ENCODE measurements at places on chromosomes 2 and 18.

DNA sequence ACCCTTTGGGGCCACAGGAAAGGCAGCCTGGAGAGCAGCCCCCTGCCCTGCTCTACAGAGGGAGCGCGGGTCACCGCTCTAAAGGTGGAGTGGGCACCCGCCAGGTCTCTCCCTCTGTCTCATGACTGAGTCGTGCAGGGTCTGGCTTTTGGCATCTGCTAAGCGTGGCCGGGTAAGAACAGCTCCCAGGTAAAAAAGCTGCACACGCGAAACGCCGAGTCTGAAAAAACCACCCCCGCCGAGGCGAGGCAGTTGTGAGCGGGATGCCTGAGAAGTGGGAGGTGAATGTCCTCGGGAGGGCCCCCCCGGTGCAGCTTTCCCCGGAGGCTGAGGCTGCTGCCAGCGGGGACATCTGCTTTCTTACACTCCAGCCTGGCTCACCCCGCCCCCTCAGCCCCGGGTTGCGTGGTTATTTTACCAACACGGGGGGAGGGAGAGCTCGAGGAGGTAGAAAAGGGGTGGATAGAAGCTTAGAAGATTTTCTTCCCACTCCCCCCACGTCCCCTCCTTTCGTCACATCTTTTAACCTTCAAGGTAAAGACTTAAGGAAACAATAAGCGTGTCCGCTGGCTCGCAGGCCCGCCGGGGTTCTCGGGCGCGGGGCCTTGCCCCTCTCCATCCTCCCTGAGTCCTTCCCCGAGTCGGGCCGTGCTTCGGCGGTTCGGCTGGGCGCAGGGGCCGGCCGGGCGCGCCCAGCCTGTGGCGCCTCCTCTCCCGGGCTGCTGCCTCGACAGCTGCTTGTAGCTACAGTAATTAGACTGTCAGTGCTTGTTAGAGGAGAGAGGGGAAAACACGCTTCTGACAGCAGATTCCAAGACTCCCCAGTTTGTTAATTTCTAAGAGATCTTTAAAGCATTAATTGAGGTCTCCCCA lies 70.6 kb upstream of the PSMD14 start:
- no peak for DNase-seq

DNA sequence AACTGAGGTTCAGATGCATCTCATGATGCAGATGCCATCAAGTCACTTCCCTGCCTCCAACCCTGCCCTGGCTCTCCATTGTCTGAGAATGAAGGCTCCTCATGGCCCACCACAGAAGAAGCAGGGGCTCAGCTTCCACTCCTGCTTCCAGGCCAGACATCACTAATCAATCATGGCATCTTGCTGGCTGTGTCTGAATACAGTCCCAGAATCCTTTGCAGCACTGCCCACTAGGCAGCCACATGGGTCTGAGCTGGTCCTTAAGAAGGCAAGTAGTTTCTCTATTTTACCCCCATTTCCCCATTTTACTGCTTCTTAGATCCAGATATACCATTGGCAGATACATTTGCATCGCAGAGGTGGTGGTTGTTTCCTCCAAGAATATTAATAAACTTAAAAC lies 7.3 kb downstream of the ASPRV1 start:
- no peak for DNase-seq

- DNase-seq, result no peak
Observed at GRCh38 chr2:160210599-160211138, 10.6 kb upstream of the ITGB6 start.

- no peak for DNase-seq
Observed at GRCh38 chr2:19942199-19942598, 40.4 kb upstream of the TTC32 start.

- DNase-seq, result no peak
Observed at GRCh38 chr2:157291018-157291417, 33.5 kb downstream of the GALNT5 start.

- DNase-seq, result no peak
Observed at GRCh38 chr2:151620761-151621160, 113.5 kb downstream of the NEB start.

DNA sequence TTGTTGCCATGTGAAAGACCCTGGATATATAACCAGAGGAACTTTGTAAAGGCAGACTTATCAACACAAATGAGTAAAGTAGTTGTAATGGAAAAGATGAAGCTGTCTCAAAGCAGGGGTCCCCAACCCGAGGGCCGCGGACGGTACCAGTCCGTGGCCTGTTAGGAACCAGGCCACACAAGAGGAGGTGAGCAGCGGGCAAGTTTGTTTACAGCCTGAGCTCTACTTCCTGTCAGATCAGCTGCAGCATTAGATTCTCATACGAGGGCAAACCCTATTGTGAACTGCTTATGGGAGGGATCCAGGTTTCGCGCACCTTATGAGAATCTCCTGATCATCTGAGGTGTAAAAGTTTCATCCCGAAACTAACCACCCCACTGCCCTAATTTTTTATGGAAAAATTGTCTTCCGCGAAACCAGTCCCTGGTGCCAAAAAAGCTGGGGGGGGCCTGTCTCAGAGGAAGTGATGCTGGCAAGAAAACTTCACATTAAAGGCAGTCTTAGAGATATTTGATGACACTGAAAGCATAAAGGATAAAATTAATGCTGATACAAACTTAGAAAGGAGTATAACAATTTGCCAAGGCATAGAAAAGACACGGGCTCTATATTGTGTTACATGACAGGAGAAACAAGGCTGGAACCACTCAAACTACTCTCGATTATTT lies 57.5 kb upstream of the MSTN start:
- no peak for DNase-seq

DNA sequence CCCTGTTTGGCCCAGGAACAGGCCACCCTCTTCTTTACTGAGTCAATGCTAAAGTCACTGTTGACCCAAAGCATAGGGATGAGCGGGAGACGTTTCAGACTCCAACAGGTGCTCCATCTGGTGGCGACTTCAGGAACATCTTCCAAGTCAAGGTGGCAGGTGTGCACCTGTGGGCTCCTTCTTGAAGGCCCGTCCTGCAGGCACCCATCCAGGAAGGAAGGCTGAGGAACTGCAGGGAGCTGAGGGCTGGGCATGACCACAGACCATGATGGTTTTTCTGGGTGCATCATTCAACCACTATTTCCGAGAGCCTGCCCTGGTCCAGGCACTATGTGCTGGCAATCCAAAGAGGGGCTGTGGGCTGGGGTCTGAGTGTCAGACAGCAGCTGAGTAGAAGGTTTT lies 142.8 kb downstream of the NDUFA10 start:
- DNase-seq, result no peak

- no peak for DNase-seq
Observed at GRCh38 chr2:73952499-73953446, 26.1 kb downstream of the DGUOK start.

- DNase-seq, result no peak
Observed at GRCh38 chr2:156797832-156798231, 361.7 kb downstream of the GPD2 start.

GRCh38 chr2:99700482-99701398 lies 210.9 kb upstream of the REV1 start:
- DNase-seq, result no peak

GRCh38 chr18:31819106-31819924 lies 58.6 kb upstream of the SLC25A52 start:
- peak; percentile 22 for DNase-seq

- DNase-seq, result peak; percentile 29
Observed at GRCh38 chr2:54740333-54740732, 16.9 kb downstream of the EML6 start.

- DNase-seq, result no peak
Observed at GRCh38 chr18:62778976-62779869, 63.9 kb downstream of the PHLPP1 start.

DNA sequence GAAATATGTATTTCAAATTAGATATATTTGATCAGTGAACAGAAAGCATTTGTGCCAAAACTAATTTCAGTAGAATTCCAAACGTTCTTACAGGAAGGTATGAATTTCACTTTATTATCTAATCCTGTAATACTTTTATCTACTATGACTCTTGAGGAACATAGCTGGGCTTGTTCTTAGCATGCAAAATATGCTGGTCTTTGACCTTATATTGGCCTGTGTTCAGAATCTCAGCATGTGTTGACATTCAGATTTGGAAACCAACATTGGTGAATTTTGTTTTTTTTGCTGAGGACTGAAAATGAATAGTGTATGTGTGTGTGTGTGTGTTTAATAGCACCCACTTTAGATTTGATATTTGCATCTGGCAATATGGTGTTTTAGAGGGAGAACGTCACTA lies 112.2 kb downstream of the MEIS1 start:
- no peak for DNase-seq

- DNase-seq, result no peak
Observed at GRCh38 chr2:20625491-20626391, 25.2 kb downstream of the HS1BP3 start.

DNA sequence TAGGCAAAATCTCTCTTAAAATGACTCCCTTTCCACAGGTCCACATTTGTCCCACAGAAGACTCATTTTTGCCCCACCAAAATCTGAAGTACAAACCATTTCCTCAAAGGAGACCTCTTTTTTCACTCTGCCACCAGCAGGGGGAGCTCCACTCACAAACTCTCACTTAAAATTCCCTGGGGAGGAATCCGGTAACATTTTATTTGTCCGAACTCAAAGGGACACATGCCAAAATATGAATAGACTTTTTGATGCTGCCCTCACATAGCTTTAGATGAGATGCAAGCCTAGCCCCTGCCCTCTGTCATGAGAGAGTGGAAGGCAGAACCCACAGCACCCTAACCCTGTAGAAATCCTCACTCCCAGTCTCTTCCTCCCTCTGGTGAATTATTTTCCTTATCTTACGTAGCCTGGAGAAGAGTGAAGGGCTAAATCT lies 57.1 kb downstream of the RMDN2 start:
- DNase-seq, result peak; percentile 45

DNA sequence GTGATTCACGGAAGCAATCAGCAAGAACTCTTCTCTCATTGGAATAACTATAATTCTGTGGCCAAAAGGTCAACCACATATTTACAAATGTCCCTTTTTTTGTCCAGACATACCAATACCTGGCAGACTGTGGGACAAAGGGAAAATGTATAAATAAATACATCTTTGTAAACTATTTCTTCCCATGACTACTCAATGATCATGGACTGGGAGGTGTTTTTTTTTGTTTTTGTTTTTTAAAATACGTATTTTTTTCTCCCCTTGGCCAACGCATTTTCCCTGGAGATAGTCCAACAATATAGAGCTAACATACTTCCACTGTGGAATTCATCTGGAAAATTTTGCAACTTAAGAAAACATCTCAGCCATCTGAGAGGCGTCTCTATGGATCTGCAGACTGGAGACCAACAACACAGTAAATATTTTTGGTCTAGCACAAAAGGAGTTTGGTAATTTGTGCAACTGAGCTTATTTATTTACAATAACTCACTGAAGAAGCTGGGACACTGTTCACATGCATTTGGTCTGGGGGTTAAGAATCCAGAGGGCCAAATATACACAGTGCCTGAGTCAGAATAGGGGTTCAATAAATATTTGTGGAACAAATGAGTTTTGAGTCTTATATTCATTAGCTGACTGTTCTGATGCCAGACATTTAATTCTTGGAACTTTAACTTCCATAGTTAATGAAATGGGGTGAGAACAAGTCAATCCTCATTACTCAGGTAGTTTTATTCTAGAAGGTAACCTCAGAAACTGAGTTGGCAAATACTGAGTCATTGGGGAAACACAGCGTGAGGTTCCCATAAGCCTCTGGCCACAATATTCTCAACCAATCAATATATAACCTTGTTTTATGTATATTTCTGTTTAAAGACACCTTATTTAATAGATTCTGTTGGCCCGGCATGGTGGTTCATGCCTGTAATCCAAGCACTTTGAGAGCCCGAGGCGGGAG lies 36.2 kb downstream of the CCBE1 start:
- peak; percentile 59 for DNase-seq

DNA sequence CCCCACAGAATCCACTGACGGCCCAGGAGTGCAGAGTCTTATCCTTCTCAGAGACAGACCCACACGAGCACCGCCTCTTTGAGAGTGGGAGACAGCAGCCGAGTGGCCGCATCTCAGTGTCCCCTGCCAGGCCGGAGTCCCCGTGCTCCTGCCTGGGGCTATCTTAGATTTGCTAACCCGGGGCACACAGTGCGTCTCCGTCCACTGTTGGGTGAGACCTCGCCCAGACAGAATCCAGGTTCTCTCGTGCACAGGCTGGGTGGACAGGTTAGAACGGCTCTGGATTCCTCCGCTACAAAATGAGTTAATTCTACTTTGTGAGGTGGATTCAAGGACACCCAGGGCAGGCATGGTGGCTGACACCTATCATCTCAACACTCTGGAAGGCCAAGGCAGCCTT lies 88.3 kb downstream of the ZNF516 start:
- no peak for DNase-seq

GRCh38 chr2:128489526-128490273 lies 171.0 kb upstream of the HS6ST1 start:
- DNase-seq, result no peak

DNA sequence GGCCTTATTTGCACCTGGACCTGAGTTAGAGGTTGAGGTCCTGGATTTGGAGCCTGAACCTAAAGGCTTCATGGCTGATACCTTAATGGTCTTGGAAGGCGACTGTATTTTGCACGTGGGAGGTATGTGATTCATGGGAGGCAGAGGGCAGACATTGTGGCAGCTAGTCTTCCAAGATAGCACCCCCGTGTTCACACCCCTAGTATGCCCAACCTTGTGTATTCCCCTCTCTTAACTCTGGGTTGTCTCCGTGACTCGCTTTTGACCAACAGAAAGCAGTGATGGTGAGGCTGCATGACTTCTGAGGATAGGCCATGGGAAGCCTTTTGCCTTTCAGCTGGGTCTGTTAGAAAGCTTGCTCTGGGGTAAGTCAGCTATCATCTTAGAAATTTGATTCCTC lies 45.8 kb upstream of the HAAO start:
- no peak for DNase-seq

DNA sequence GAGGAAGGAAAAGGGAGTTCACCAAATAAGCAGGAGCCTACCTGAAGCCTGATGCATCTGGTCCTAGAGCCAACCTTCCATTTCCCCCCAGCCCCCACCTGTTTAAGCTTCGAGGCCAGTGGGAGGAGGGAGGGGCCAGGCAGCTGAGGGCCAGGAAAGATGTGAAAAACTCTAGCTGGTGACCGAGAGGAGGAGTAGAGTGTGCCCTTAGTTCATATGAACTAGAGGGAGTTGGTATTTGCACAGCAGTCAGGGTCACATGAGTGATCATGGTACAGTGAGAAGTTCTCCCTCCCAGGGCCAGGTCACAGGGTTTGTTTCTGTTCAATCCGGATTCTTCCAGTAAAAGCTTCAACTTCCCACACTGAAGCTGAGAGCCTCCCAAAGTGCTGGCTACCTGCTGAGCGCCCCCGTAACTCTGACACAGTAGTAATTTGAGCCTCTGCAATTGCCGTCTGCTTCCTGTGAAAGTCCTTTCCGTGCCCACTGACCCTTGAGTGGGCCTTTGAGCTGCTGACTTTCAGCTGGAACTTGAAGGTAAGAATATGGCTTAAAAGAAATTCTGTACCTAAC lies at the start of gene SULT1C2:
SULT1C2 (plus strand) TSS at position 362 of the 573 bp plus-strand sequence. CDS start 4,773 bp downstream, outside the sequence.
- DNase-seq, result peak; percentile 78

- peak; percentile 91 for DNase-seq
Observed at GRCh38 chr2:109318150-109318948, 189.3 kb downstream of the SH3RF3 start.
